ENCODE measurements at places on chromosomes 2 and 18.

DNA sequence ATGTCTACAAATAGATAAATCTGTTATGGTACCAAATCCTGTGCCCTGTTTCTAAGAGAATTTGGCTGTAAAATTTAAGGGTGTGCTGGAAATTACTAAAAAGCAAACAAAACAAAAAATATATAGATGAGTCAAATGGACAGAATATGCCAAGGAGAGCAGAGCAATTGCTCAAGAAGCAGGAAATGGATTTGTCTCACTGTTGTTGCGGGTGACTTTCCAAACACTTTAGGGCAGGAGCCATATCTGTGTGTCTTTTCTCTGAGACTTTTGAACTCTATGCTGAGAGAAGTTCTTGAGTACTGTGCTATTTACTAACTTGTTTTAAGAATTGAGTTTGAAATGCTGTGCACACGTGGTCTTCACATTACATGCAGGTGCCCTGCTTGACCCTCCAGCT is 221.7 kb downstream of the PHLPP1 start:
- DNase-seq = no peak

GRCh38 chr2:129698593-129698992 is 280.9 kb upstream of the RAB6C start:
- DNase-seq = no peak

- DNase-seq = no peak
Observed at GRCh38 chr2:222242532-222242931, 56.3 kb downstream of the PAX3 start.

DNA sequence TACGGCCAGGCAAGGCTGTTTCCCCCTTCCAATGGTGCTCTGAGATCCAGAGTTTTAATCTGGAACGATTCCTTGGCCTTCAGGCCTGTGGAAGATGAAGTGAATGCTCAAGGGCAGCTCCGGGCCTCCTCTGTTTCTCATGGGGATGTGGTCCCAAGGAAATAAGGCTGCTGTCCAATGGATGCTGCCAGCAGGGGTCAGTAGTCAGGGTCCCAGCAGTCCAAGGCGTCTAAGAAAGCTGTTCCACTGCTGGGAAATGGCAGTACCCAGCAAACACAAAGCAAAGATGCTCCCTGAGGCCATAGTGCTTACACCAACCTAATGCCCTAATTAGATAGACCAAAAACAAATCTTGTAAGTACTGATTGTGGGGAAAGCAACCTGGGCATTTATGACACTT is 12.5 kb downstream of the NMS start:
- no peak for DNase-seq

DNA sequence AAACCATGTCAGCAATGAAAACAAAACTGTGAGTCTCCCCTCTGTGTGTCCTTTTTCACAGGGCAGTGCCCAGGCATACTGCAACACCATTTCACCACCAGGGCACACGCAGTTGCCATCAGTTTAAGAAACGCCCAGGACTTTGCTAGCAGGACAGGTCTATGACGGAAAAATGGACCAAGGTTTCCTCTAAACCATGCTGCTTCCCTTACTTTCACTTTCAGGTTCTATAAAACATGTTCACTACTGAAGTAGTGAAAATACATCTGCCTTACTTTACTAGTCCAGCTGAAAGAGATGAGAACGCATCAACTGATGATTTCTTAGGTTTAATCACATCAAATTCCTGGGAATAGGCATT is 110.5 kb downstream of the TCF4 start:
- no peak for DNase-seq

- no peak for DNase-seq
Observed at GRCh38 chr2:28347596-28347995, 45.1 kb upstream of the FOSL2 start.

- DNase-seq = no peak
Observed at GRCh38 chr18:68436485-68436884, 278.4 kb downstream of the TMX3 start.

DNA sequence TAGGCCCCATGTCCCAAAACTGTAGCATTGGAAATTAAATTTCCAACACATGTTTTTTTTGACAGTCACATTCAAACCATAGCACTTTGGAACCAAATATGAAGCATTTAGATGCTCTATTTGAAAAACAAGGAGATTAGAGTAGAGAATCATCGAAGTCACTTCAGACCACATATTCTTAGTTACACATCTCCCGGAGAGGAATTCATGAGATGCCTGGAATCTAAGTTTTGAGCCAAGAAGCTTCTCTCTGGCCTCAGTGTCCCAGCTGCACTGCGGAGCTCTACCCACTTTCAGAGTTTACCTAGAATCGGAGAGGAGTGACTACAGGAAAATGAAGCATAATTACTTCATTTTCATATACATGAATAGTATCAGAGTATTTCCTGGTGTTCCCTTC is 385.9 kb downstream of the TNS1 start:
- DNase-seq = no peak

GRCh38 chr2:84838434-84839145 is 42.3 kb downstream of the TRABD2A start:
- no peak for DNase-seq

DNA sequence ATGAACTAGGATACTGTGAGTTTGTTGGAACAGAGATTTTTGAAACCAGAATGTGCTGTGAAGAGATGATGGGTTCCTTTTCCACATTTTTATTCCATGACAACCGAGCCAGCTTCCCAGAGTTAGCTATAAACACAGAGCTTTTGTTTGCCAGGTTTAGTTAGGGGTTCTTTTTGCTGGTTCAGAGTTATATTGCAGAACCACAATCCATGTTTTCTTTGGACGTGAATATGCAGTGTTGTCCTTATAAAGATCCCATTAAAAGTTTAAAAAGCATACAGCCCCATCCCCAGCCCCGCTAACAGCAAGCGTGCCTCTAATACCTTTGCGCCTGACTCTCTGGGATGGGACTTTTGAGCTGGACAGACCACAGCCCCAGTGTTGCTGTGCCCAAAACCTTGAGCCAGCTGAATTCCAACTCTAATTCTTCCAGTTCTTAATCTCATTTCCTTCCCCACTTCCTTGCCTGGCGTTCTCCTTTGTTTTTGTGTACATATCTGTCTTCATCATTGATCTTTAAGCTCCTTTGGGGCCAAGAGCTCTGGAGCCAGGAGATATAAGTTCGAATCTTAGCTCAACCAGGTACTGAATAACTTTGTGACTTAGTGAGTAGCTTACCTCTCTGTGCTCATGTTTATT is 72.3 kb downstream of the SPATS2L start:
- peak; percentile 94 for DNase-seq

DNA sequence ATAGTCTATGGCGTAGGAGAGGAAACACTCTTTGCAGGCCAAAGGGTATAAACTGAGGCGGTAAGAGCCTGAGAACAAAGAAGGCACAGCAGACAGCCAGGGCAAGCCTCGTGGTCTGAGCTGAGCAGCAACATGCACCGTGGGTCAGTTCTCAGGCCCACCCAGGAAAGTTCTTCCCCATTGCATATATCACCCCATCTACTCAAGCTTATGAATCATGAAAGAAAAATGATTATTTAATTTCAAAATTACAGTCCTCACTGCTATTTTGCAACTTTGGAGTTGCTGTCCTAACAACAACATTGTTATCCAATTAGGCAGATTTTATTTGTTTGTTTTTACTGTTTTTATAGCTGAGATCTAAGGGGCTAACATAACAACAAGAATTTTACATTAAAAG is 54.7 kb upstream of the RIOK3 start:
- DNase-seq = no peak

GRCh38 chr2:235725841-235726240 is 232.0 kb downstream of the AGAP1 start:
- no peak for DNase-seq

DNA sequence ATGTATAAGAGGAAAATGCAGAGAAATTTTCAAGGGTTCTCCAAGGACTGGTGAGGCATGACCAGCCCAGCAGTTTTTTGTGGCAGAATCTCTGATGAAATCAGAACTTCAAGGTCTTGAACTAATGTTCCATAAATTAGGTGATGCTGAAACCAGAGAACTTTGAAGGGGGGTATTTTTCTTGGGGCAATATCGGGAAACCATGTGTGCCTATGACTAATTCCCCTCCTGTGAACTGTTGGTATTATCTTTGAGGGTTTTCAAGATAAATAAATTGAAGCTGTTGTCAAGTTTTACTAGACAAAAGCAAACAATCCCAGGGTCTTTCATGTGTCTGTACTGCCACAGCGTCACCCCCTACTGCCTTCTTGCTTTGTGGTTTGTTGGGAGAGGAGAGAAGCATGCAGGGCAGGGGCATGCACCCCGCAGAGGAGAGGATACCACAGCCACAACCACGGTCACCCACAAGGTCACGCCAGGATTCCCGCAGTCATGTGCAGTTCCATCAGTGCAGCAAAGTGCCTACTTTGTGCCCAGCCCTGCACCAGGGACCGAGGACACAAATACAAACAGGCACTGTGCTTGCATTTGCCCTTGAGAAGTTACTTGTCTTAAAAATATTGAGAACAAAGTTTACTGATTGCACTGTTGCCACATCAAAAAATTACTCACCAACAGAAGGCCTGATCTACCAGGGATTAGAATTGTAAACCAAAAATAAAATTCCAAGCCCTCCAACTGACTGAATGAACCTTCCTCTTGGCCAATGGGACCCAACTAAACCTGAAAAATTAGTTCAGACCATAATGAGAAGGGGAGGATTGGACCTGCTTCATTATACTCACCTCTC is 413.3 kb upstream of the TRIB2 start:
- no peak for DNase-seq

DNA sequence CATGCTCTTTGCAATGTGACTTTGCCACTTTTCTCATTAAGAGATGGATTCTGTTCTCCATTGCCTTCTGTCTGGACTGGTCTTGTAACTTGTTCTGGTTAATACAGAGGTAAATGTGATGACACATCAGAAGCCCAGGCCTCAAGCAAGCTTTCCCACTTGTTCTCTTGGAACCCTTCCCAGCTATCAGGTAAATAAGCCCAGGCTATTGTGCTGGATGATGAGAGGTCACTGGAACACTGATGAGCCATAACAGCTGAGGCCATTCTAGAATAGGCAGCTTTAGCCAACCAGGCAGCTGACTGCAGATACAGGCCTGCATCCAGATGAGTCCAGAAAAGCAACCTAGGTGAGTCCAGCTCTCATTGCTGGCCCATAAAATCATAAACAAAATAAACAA is 1007.0 kb upstream of the ACVR2A start:
- no peak for DNase-seq

DNA sequence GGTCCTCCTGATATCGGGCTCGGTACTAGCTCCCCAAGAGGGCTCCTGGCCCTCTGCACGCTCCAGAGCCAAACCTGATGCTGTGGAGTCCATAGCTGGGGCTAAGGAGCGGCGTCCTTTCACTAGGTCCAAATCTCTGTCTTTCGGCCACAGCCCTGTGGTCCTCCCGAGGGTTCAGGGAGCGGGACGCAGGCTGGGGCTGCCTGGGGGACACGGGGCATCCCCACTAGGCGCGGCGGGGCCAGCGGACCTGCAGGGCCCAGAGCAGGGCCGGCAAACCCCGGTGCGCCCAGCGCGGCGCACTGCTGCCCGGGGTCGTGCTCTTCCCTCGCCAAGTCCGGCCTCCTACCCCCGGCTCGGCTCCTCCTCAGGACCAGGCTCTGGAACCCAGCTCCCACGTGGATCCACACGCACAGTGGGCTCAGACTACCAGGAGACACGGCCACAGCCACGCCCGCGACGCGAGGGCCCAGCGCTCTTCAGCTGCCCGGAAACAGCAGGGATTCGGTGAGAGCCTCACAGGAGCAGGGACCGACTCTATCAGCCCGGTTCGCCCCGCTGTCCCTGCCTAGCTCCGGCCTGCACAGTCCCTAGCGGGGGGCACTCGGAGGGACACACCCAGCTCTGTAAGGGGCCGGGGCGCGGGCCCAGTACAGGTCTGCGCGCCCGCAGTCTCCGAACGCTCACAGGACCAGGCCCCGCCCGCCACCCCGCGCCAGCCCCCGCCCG is 593 bp downstream of the ZNF514 start:
- DNase-seq = no peak

GRCh38 chr18:31171144-31171839 is 8.6 kb upstream of the DSC1 start:
- no peak for DNase-seq

DNA sequence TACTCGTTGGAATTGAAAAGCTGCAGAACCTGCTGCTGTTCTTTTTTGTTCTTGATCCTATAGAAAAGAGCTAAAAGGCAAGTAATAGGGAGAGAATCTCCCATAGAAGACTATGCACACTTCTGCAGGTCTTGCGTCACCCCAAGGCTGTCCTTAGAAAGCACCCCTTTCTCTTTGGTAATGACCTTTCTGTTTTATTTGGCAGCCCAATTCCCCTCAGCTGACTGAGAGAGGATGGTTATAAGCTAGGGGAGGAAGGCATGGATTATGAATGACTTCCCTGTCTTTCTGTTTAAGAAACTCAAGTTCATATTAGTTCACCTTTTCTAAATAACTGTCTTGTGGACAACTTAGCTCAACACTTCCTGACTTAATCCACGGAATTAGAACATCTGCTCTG is 122.9 kb downstream of the TXNL1 start:
- DNase-seq = no peak

DNA sequence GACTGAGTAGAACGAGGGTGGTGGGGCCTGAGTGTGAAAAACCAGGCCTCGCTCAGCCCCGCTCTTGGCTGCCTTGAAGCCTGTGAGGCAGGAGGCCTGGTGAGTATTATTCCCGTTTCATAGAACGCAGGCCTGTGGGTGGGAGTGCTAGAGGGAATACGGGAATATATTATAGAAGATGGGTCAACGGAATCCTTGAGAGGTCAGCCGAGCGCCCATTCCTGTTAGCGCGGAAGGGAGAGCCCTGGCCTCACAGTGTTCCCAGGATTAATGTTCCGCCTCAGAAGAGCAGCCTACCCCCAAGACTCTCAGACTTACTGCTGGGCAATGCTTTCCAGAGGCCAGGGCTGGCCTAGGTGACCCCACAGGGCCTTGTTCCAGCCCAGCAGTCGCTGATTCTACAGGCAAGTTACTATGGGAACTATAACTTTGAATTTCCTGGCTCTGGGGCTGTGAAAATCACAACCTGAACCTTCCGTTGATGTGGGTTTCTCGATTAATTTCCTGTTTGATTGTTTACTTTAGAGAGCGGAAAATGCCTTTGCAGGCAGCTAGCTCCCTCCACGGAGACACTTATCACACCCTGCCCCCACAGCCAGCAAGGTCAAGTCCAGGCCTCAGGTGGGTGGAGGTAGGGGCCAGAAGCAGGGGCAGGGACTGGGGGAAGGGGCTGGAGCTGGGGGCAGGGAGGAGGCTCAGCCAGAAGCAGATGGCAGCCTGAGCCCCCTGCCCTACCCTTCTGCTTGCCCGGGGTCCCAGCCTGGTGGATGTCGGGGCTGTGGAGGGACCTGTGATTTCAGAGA is 108.3 kb downstream of the SMAD7 start:
- DNase-seq = no peak

GRCh38 chr2:8541636-8542035 is 140.2 kb upstream of the ID2 start:
- DNase-seq = no peak

- peak; percentile 6 for DNase-seq
Observed at GRCh38 chr18:13577091-13577697, 149.2 kb downstream of the FAM210A start.

All from BJ (cell line).